ENCODE measurements at places on chromosomes 12 and 14. TPM values are rescaled to one million over a fixed set of nuclear protein-coding genes. Genes with fewer than 3 reads are reported as not detected.

Gene ANG
- 13.0 TPM for total RNA-seq

Gene EIF2S3B
- 0.41 TPM for total RNA-seq

Gene TMEM229B
- total RNA-seq, result 6.5 TPM

Gene KLRG1
- 7.7 TPM for total RNA-seq

Gene GLIPR1
- 20.2 TPM for total RNA-seq

Gene SRRM4
- 0.21 TPM for total RNA-seq

Gene AREL1
- 25.2 TPM for total RNA-seq

Gene CLEC6A
- not detected for total RNA-seq

Gene GLIPR1L1
- total RNA-seq, result not detected

Gene IL23A
- not detected for total RNA-seq

Gene OAS3
- total RNA-seq, result 8.1 TPM

Gene MRPL51
- 202 TPM for total RNA-seq

Gene KRT78
- total RNA-seq, result not detected

Gene HECTD4
- total RNA-seq, result 22.2 TPM

Gene DPF3
- 23.3 TPM for total RNA-seq

Gene KLRD1
- total RNA-seq, result 3.6 TPM

Gene RAB21
- 117 TPM for total RNA-seq

- no peak for DNase-seq
These were observed 36.8 kb upstream of the DCD start for GRCh38 chr12:54684636-54685630.

GRCh38 chr12:68759852-68760251 is 13.9 kb downstream of the SLC35E3 start:
- no peak for DNase-seq

- no peak for DNase-seq
These were observed 21.2 kb downstream of the PEX5 start for GRCh38 chr12:7210642-7211151.

- DNase-seq, result no peak
These were observed 179.9 kb downstream of the ADCK1 start for GRCh38 chr14:77979666-77980351.

GRCh38 chr12:66044731-66045130 is 85.8 kb downstream of the LLPH start:
- no peak for DNase-seq

DNA sequence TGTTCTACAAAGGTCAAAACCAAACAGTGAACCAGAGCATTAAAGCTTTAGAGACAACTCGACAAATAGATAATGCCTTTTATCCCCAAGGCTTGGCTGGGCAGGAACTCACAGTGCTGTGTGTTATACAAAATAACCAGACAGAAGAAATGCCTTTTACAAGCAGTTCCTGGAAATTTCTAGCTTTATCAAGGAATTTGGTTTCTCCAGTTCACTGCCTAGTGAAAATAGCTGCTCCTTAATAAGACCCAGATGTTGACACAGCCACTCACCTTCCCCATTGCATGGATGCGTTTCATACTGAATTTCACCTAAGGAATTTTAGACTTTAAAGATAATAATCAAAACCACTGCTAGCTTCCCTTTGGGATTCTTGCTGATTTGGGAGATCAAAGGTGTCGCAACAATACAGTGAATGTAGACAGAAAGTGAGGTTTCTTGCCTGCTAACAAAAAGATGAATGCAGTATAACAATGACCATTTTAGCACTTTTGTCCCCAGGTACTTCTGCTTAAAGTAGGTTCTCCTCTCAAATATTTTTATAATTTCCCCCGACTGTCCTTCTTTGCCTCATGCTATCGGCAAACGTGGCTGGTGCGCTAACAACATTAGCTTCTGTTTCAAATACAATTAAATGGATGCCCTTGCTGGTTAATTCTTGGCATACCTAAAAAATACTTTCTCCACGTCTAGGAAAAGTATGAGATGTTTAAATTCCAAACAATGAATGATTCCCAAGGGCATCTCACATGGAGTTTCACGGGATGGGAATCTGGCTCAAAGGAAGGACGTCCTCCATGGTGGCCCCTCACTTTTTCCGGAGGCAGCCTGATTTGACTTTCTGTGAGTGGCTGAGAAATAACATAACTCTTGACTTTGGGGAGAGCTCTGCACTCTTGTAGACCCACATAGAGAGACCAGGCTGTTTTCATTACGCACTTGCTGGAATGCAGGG is 162.4 kb downstream of the C12orf75 start:
- no peak for DNase-seq

DNA sequence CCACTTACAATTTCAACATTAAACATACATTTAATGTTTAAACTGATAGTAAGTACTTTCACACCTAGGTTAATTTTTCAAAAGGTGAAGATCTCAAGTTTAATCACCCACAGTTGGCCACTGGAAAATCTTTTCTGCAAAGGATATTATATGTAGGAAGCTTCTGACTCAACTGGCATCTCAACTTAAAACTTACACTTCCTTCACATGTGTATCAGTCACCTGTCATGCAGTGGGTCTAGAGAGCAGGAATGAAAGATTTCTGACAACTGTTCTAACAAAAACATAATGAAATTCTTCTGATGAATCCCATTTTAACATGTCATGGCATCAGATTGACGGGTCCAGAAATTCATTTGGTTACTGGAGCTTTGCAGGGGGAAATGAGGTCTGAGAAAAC is 192.8 kb downstream of the KLHL28 start:
- DNase-seq, result no peak

DNA sequence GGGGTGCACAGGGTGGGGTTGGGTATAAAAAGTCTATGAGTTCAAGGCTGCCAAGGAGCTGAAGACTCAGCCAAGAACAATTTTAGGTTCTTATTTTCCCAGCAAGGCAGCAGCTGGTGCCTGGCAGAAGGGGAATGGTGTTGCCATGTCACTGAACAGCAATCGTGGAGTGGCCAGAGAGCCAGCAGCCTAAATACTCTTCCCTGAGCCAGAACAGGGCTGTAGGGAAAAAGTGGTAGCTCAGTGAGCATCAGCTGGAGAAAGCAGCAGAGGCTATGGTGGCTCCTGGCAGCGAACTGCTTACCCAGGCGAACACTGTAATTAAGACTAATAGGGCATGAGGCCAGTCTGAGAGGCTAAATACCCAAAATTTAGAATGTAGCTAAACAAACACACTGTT is 334.9 kb downstream of the RMST start:
- no peak for DNase-seq

GRCh38 chr14:91737619-91738018 is 5.7 kb upstream of the CATSPERB start:
- no peak for DNase-seq

DNA sequence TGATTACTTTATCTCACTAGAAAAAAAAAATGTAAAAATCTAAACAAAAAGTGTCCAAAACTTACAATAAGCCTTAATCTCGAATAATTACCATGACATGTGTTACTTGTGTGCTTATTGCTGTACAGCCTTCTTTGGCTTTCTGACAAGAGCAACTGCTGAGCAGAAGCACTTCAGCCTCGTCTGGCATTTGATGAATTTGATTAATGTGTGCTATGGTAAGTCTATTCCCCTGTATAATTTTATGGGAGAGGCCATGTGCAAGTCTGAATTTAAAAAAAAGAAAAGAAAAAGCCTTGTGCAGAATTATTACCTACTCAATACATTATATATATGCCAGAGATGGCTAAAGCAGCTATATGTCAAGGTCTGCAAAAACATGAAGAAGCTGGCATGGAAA is 113.9 kb downstream of the AEBP2 start:
- DNase-seq, result no peak

DNA sequence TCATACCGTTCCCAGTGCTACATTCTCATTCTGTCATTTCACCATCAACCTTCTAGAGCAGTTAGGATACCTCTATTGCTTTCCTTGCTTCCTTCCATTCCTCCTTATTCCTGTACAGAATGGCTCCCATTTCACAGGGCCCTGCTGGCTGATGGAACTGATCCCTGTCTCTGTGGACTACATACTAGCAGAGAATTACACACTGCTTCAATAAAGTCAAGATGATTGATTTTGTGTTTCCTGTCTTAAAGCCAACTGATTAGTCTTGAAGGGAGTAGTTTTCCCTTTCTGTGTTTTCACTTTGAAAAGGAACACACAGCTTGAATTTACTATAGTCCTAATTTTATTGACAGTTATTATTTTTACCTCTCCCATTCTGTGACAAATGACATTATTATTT is 130.1 kb downstream of the ST8SIA1 start:
- DNase-seq, result no peak

DNA sequence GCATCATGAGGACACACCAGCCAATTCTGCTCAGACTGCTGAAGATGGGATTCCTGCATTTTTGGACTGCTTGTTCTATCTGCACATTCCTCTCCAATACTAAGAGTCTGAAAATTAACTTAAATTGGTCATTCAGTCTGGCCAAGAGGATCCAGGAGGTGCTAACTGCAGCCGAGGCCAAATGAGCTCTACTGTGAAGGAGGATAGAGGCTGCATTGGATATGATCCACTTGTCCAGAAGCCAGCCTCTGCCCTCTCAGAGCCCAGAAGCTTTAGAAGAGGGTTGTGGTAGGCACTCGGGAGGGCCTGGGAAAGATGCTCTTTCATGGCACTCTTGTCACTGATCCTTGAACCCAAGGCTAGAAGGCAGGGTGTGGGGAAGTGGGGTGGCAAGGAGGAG is 37.1 kb upstream of the PLEK2 start:
- DNase-seq, result no peak

GRCh38 chr12:103964805-103965204 is 867 bp upstream of the TDG start:
- no peak for DNase-seq

GRCh38 chr12:23888396-23889068 is 60.9 kb downstream of the SOX5 start:
- no peak for DNase-seq

DNA sequence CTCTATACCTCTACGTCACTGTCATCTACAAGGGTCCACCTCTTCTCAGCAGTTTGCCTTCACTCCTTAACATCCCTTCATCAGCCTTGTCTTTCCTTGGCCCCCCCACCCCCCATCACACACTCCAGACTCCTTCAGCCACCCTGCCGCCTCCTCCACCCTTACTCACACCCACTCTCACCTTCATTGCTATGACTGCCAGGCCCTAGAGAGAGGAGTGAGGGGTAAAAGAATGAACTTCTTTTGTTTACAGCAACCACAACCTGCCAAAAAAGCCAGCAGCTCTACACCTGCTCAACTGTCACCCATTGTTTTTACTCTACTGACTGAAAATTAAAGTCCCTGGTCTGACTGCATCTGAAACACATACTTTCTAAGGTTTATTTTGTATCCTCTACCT is 112.8 kb downstream of the DUSP6 start:
- DNase-seq, result no peak

DNA sequence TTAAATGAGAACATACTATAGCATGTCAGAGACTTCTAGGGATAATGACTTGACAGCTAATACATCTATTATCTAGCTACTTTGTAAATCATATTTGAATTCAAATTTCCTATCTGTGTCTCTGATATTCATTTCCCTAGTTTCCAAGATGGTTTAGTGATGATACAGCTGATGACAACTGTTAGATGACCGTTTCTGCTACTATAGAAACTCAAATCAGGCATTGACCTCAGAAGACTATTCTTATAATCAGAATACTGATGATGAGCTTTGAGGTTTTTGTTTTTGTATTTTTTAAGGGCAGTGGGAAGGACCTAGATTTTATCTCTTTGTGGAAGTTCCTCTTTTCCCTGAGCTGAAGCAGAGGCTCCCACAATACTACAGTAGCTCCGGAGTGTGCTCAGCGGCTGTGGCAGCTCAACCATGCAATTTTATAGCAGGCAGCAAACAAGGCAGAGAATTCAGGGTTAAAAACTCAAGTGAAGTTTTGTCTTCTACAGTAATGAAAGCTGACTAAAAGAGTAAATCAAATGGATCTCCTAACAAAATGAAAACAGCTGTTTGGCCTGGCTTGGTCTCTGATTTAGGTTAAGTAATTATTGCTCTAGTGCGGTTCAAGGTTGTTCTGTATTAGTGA is 145.1 kb downstream of the SLC25A21 start:
- DNase-seq, result no peak
